ENCODE measurements at places on chromosomes 3 and 15.

GRCh38 chr3:84066915-84067314, 891.9 kb upstream of the CADM2 start:
- no peak for DNase-seq

DNA sequence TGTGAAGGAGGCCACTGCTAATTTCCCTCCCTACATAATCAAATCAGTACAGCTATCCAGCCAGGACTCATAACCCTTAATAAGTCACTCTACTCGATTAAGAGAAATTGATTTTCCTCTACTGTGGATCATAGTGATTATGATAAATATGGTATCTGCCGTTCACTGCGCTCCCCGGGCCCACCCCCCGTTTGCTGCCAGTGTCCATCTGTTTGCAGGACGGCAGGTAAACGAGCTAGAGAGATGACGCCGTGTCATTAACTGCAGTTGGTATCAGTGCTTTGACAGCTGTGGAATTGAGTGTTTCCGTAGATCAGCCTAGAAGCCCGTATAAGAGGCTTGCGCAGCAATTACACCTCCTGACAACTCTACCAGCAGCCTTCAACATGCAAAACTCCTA, 94.9 kb downstream of the ROBO2 start:
- no peak for DNase-seq

DNA sequence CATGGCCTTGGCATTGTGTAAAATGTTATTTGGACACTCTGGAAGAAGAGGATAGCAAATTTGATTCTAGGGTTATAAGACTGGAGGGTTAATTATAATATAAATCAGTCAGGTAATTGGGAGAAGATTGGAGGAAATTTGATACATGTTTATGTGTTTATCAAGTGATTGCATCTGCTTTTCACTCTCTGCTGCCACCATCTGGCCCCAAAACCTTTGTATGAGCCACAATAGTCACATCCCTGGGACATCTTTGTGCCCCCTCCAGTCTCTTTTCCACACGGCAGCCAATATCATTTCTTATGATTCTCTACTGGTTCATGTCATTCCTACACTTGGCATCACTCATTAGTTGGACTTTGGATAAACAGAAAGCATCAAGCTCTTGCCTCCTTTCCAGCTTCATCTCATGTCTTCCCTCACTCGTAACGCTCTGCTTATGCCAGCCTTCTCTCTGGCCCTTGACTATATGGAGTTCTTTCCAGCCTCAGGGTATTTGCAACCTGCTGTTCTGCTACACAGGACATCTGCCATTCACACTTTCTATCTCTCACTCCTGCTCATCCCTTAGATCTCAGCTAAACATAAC, 602.3 kb upstream of the SUCLG2 start:
- DNase-seq, result no peak

DNA sequence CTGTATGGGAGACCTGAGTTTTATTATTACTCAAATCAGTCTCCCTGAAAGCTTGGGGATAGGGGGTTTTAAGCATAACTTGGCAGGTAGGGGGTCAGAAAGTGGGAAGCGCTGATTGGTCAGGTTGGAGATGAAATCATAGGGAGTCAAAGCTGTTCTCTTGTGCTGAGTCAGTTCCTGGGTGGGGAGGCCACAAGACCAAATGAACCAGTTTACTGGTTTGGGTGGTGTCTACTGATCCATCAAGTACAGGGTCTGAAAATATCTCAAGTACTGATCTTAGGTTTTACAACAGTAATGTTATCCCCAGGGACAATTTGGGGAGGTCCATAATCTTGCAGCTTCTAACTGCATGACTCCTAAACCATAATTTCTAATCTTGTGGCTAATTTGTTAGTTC, 17.8 kb upstream of the IQCF6 start:
- no peak for DNase-seq
